MV-4-11 (cell line): ENCODE measurements at places on chromosomes 4 and X.

- no peak for DNase-seq
Observed at GRCh38 chr4:182560358-182560757, 317.2 kb downstream of the TENM3 start.

GRCh38 chrX:97556359-97556758 lies 672.7 kb downstream of the RPA4 start:
- DNase-seq, result no peak

DNA sequence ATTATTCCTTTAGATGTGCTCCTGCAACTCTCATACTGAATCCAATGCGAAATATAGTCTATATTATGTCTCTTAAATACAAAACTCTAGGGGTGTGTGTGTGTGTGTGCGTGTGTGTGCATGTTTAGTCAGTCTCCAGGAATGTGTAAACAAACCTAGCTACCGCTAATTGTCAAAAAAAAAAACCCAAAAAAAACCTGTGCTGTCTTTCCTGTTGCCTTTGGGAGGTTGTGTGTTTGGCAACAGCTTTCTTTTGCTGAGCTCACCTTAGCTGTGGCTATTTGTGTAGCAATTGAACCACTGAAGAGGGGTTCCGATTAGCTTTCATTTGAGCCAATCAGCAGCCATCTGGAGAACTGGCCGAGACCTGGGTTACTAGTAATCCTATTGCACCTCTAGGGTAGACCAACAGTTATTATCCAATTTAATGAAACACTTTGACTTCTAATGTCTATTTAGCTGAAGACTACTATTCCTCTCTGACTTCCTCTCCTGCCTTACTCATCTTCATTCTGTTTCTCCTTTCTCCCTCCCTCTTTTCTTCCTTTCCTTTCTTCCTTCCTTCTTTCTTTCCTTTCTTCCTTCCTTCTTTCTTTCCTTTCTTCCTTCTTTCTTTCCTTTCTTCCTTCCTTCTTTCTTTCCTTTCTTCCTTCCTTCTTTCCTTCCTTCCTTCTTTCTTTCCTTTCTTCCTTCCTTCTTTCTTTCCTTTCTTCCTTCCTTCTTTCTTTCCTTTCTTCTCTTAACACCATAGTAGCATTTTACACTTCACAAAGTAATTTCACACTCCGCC lies 471.1 kb downstream of the GBA3 start:
- DNase-seq, result no peak

- DNase-seq, result no peak
Observed at GRCh38 chr4:100516225-100516624, 1.6 kb downstream of the EMCN start.

DNA sequence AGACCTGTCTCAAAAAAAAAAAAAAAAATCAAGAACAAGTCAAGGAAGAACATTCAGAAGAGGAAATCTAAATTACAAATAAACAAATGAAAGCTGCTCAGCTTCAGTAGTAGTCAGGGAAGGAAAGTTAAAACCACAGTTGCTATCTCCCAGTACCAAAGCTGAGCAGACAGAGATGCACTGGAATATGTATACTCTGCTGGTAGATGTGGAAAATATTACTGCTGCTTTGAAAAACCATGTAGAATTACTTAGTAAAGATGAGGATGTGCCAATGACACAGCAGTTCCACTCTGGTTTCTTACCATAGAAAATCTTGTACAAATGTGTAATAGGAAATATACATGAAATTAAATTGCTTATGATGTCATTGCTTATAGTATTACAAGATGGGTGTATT lies 25.1 kb upstream of the PRKX start:
- DNase-seq, result no peak

- DNase-seq, result no peak
Observed at GRCh38 chr4:132646186-132646585, 502.9 kb upstream of the PCDH10 start.

- DNase-seq, result no peak
Observed at GRCh38 chrX:85243761-85244449, at the start of the genes SATL1 and ZNF711. SATL1 (minus strand) TSS chrX:85243779; CDS start chrX:85108968, 134,811 bp downstream. ZNF711 (plus strand) TSS chrX:85243991; CDS start chrX:85247573, 3,582 bp downstream.

DNA sequence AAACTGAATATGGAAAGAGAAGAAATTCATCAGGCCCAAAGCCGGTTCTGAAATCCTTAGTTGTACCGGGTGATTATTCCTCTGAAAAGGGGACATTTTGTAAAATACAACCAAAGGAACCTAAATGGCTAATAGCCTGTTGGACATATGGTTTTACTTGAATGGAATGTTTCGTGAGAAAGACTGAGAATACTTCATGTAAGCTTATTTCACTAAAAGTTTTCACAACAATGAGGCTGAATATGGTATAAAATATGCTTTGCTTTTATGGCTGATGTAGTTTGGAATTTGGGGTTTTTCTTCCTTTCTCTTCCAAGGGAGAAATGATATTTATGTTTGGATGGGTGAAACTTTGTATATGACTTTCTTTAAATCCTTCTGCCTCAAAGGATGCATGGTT lies 2.7 kb downstream of the GRIA3 start:
- no peak for DNase-seq

DNA sequence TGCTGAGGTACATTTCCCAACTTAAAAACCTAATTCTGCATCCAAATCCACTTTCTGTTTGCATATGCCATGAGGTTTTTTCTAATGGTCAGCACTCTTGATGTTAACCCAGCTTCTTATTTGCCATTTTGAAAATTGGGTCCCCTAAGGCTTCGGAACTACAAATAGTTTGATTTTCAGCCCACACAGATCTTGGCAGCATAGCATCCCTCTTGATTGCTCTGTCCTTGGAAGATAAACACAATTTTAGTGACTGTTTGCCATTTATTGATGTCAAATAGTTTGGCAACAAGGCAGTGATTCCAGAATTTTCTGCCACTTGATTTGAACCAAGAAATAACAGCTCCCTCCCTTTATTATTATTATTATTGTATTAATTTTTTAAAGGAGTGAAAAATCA lies 696.9 kb downstream of the RAB28 start:
- DNase-seq, result no peak

- no peak for DNase-seq
Observed at GRCh38 chr4:187069398-187069797, 345.7 kb upstream of the FAT1 start.
